ENCODE measurements at places on chromosomes 13 and 19. TPM values are rescaled to one million over a fixed set of nuclear protein-coding genes. Genes with fewer than 3 reads are reported as not detected.

DNA sequence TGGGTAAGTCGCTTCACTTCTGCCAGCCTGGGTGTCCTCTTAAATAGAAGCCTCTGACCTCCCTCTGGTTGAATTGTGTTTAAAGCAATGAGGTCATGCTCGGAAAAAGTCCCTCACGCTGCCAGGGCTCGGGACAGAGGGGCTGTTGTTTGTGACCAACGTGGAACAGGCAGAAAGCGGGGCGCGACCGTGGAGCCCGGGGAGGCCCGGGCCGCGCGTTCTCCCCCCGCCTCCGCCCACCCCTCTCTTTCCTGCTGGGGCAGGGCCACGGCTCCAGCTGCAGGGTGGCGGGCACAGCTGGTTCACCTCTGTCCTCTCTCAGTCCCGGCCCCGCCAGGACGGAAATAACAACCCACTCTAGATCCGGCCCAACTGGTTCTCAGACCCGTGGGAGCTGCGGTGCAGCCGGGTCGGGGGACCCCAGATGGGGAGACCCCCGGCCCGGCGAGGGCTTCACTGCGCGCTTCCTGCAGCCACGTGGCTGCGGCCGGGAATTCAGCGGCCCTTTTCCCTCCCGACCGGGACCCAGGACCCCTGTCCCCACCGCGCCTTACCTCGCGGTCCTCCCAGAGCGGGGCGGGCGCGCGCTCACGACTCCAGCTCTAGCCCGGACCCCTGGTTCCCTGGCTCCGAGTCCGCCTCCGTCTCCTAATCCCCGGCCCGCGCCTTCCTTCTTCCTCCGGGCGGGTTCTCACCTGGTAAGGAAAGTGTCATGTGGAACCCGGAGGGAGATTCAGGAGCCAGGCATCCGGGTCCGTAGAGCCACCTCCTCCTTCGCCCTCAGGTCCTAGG is 1.9 kb downstream of the CDC42EP5 start:
- no peak overlapping the region for H3K27ac ChIP-seq
- H3K4me3 ChIP-seq: peak overlapping the region; percentile 60
- peaks cover 17% of the 10 kb centered on the region for H3K4me1 ChIP-seq
- H3K36me3 ChIP-seq: no peaks in the 10 kb centered on the region
- peak; percentile 69 for DNase-seq
- H3K27me3 ChIP-seq: peaks cover 32% of the 10 kb centered on the region

DNA sequence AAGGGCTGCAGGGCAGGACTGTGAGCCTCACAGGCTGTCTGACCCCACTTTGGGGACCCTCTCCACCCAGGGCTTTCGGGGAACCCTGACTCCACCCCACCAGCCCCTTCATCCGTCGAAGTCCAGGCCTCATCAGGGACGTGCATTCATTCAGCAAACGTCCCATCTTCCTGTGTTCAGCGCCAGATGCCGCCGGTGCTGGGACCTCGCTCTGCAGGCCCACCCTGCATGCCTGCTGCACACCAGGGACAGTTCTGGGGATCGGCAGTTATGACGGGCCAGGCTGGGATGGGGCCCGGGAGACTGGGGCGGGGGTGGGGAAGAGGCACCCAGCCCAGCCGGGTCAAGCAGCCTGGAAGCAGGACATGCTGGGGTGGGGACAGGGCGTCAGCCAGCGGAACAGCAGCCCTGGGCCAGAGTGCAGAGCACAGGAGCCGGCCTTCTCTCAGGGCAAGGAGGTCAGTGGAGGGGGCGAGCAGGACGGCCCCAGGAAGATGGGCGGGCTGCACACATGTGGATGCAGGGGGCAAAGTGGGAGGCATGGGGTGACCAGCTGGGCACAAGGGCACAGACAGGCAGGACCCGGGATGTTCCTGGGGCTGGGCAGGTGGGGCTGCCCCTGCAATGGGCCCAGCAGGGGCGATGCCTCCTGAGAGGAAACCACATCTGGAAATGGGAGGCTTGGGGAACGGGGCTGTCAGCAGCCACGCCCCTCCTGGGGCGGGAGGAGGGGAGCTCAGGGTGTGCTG is 5.1 kb downstream of the GAMT start:
- no peak overlapping the region for H3K27ac ChIP-seq
- no peak overlapping the region for H3K4me3 ChIP-seq
- no peaks in the 10 kb centered on the region for H3K27me3 ChIP-seq
- H3K36me3 ChIP-seq: no peaks in the 10 kb centered on the region
- 0 out of 2 replicates have a peak, but pooled peaks cover 5% of the 10 kb centered on the region for H3K4me1 ChIP-seq

DNA sequence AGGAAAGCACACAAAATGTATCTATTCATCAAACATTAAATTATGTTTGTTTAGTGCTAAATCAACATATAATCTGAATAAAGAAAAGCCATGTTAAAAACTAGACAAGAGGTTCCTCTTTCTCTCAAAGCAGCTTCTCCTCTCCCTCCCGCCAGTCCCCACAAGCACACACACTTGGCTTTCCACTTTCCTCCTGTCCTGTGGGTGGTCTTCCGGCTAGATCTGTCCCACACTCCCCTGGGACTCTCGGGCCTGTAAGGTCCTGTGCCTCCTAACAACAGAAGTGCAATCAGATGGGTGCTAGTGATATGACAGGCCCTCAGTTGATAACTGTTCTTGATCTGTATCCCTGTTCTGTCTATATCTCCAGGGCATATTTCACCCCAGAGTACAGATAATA is 45.6 kb upstream of the RAP2A start:
- no peak overlapping the region for H3K27ac ChIP-seq
- peaks cover 4% of the 10 kb centered on the region for H3K4me1 ChIP-seq
- no peaks in the 10 kb centered on the region for H3K27me3 ChIP-seq
- no peak for DNase-seq

- no peaks in the 10 kb centered on the region for H3K27me3 ChIP-seq
- H3K27ac ChIP-seq: no peak overlapping the region
- H3K4me1 ChIP-seq: no peaks in the 10 kb centered on the region
- H3K4me3 ChIP-seq: no peak overlapping the region
Measured at GRCh38 chr19:29245215-29245614, 32.3 kb upstream of the UQCRFS1 start.

DNA sequence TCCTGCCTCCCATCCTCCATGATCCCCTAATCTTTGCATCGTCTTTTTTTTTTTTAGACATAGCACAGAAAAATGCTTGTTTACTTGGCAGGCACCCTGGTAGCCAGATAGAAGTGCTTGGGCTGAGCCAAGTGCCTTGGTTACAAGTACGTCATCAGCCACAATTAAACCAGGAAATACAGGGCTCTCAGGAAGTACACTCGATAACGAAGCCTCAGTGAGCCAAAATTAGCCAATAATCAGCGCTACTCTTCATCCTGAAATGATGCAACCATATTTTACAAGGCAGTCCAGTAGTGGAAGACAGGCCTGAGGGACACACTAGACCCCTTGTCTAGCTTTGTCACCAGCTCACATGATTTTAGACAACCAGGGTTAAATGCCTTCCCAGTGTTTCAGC is 194.0 kb upstream of the NBEA start:
- DNase-seq: no peak
- H3K27ac ChIP-seq: no peak overlapping the region

SOX1 gene
- polyA plus RNA-seq: not detected

ZIC2 gene
- polyA plus RNA-seq: 62.6 TPM
